ENCODE measurements at places on chromosomes 5 and 9. TPM values are rescaled to one million over a fixed set of nuclear protein-coding genes. Genes with fewer than 3 reads are reported as not detected.

The STK32A gene
- not detected for total RNA-seq

- H3K4me3 ChIP-seq, result peak overlapping the region; percentile 88
- peak overlapping the region; percentile 69 for H3K27ac ChIP-seq
- H3K4me1 ChIP-seq, result peaks cover 11% of the 10 kb centered on the region
- peak; percentile 77 for DNase-seq
Measured at GRCh38 chr9:19464764-19465585, 56.2 kb downstream of the ACER2 start.

The DMRT3 gene
- not detected for total RNA-seq

GRCh38 chr5:176768174-176768970, 42.0 kb upstream of the UNC5A start:
- no peaks in the 10 kb centered on the region for H3K4me1 ChIP-seq
- H3K27ac ChIP-seq, result no peak overlapping the region
- H3K4me3 ChIP-seq, result no peak overlapping the region
- DNase-seq, result no peak
- H3K27me3 ChIP-seq, result peaks cover 25% of the 10 kb centered on the region

- DNase-seq, result no peak
- peaks cover 20% of the 10 kb centered on the region for H3K36me3 ChIP-seq
- H3K27me3 ChIP-seq, result no peaks in the 10 kb centered on the region
- no peak overlapping the region for H3K4me3 ChIP-seq
Measured at GRCh38 chr5:55467862-55468551, 66.8 kb downstream of the PLPP1 start.

DNA sequence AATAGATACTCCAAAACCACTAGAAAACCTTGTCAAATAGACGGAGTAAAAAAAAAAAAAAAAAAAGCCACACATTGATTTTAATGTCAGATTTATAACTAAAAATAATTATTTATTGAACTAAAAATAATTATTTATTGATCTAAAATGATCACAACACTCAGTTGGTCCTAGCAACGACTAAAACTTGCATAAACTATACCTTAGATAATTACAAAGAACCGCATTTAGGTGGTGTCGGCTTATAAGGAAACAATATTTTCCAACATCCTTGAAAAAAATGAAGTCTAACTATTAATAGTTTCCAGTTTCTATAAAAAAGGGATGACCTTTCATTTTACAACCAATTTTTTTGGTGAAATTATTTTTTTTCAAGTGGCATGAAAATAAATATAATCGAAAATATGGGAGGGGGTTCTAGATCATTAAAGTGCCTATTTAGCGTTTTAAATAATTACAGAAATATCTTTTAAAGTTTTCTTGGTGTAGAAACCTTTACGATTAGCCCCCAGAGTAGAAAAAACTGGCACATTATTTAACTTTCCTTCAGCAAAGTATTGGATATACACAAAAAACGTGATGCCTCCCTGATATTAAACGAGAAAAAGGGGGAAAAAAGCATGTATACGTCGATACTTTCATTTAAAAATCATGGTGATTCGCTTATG, 3.7 kb downstream of the ARRDC3 start:
- H3K36me3 ChIP-seq, result peaks cover 69% of the 10 kb centered on the region
- H3K4me1 ChIP-seq, result peaks cover 31% of the 10 kb centered on the region
- H3K27ac ChIP-seq, result peak overlapping the region; percentile 100
- peak overlapping the region; percentile 97 for H3K4me3 ChIP-seq
- no peak for DNase-seq

The DRD1 gene
- not detected for total RNA-seq

DNA sequence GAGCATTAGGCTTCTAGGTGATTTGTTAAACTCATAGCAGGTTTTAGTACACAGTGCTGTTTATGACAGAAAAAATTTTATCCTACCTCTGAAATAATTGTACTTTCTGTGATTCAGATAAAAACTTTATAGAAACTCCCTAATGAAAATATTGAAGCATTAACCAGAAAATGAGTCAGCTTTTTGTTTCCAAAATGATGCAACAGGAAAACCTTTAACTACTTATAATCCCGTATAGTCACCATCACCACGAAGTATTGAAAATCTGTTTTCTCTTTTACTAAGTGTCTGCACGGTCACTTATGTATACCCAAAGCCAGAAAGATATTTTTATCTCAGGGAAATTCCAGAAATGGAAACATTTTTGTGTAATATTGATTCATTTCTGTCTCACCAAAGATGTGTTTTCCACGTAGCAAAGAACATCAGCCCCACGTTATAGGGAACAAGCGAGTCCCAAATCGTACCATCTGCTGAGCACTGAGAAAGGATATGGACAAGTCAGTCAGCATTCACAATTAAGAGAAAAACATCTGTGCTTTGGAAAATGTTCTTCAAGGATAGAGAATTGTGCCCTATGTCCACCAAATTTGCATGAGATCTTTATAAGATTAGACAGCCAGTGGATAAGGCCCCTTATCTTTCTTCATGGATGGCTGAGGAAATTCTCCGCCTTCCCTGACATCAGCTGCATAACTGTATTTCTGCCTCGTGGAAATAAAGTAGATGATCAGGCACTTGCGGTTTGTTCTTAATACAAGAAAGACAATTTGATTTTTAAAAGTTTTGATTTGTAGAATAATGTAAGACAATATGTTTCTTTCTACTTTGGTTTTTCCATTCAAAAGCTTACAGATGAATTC, 41.9 kb downstream of the TNFAIP8 start:
- peaks cover 88% of the 10 kb centered on the region for H3K4me1 ChIP-seq
- H3K36me3 ChIP-seq, result peaks cover 35% of the 10 kb centered on the region
- DNase-seq, result no peak
- H3K27ac ChIP-seq, result peak overlapping the region; percentile 80

DNA sequence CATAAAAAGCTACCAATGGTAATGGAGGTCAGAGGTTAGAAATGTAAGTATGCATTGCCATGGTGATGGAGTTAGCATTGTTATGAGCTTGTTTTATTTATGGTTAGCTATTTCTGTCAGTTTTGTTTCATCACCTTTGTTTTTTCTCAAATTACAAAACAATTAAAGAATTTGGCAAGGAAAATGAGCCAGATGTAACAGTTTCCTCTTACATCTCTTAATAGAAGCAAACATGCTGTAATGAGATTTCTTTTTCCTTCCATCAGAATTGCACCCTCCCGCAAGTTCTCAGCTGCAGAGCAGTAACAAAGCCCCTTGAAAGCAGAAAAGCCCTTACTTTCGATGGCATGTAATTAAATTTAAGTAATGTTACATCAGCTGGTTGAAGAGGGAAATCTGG, 233.0 kb downstream of the SGCD start:
- DNase-seq, result no peak
- H3K4me3 ChIP-seq, result no peak overlapping the region
- no peaks in the 10 kb centered on the region for H3K36me3 ChIP-seq
- no peak overlapping the region for H3K27ac ChIP-seq
- H3K4me1 ChIP-seq, result no peaks in the 10 kb centered on the region

The LCN9 gene
- not detected for total RNA-seq

The SETX gene
- 109 TPM for total RNA-seq

- no peaks in the 10 kb centered on the region for H3K36me3 ChIP-seq
- no peak overlapping the region for H3K27ac ChIP-seq
- H3K4me1 ChIP-seq, result no peaks in the 10 kb centered on the region
- no peak overlapping the region for H3K4me3 ChIP-seq
- no peaks in the 10 kb centered on the region for H3K27me3 ChIP-seq
- no peak for DNase-seq
Measured at GRCh38 chr9:20319641-20320337, 302.5 kb downstream of the MLLT3 start.

- H3K27ac ChIP-seq, result no peak overlapping the region
- no peaks in the 10 kb centered on the region for H3K36me3 ChIP-seq
Measured at GRCh38 chr5:68088302-68088701, 127.3 kb upstream of the PIK3R1 start.

DNA sequence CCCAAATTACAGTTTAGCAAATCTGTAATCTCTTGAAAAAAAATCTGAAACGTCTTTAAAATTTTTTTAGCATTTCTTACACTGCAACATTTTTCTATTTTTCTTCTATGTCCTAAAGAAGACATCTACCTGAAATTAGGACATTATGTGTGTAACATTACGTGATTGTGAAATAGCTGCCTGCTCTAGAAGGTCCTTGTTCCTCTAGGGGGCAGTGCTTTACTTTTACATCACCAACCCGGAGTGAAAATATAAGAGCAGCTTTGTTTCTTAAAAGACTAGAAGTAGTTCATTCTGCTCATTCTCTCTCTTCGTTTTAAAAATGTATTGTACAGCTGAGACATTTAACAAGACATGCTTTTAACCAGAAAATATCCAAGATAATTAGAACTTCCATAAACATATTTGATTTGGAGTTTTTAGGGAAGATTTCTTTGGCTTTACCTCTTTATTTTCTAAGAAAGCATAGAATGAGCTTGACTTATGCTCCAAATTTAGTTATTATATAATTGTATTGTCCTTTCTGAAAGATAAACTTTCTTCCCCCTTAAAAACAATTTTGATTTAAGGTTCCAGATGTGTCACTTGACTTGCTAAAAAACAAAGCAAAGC, 48.1 kb upstream of the RIOK2 start:
- H3K27me3 ChIP-seq, result peaks cover 1% of the 10 kb centered on the region
- H3K4me3 ChIP-seq, result no peak overlapping the region
- no peaks in the 10 kb centered on the region for H3K36me3 ChIP-seq
- DNase-seq, result no peak
- no peak overlapping the region for H3K27ac ChIP-seq

DNA sequence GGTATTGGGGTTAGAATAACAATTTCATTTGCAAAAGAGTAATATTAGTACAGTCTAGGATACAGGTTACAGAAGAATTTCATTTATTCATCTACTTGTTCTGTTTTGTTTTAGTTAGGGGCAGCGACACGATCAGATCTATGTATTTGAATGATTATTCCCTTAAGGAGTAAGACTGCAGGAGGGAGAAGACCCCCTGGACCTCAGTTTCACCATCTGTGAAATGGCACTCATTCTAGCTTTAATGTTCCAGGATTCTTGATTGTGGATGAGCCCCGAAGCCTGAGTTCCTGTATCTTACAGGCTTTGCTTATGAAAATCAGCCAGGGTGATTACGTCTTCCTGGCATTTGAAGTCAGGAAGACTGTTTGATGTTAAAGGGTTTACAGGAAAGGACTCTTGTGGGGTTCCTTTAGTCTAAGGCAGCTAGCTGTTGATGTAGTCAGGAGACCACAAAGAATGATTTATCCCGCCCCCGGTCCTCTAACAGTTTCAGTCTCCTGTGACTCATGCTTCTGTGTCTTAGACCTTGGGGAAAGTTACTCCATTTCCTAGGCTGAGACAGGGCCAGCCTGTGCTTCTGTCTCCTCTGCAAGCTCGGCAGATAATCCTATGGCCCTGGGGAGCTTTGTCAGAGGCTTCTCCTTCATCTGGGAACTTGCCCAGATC, 11.5 kb downstream of the SMIM3 start:
- H3K4me3 ChIP-seq, result no peak overlapping the region
- no peak for DNase-seq
- H3K4me1 ChIP-seq, result peaks cover 7% of the 10 kb centered on the region
- peaks cover 38% of the 10 kb centered on the region for H3K27me3 ChIP-seq

- H3K36me3 ChIP-seq, result no peaks in the 10 kb centered on the region
- H3K4me3 ChIP-seq, result no peak overlapping the region
- no peak for DNase-seq
- H3K4me1 ChIP-seq, result no peaks in the 10 kb centered on the region
- H3K27me3 ChIP-seq, result no peaks in the 10 kb centered on the region
Measured at GRCh38 chr9:9489183-9489582, 1123.6 kb downstream of the PTPRD start.

DNA sequence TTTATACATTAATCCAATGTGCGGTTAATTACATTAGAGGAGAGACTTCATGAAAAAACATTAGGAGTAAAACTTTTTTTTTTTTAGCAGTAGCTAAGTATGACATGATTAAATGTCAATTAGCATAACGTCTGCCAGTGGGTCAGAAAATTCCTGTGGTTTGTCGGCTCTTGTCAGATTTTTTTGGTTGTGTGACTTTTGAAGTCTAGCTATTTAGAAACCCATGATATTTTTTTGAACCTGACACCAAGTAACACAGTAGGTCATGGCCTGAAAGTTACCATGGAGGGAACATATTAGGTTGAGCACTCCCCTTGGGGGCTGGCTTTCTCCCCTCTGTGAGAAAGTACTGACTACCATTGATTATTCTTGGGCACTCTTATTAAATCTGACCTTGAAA, 84.8 kb upstream of the ALDH1A1 start:
- no peak overlapping the region for H3K4me3 ChIP-seq
- no peaks in the 10 kb centered on the region for H3K4me1 ChIP-seq
- H3K27ac ChIP-seq, result no peak overlapping the region
- DNase-seq, result no peak
- peaks cover 2% of the 10 kb centered on the region for H3K27me3 ChIP-seq
- H3K36me3 ChIP-seq, result no peaks in the 10 kb centered on the region

GRCh38 chr5:72034770-72035169, 72.5 kb upstream of the MAP1B start:
- H3K4me1 ChIP-seq, result no peaks in the 10 kb centered on the region
- no peak for DNase-seq
- no peaks in the 10 kb centered on the region for H3K36me3 ChIP-seq
- no peak overlapping the region for H3K27ac ChIP-seq
- H3K4me3 ChIP-seq, result no peak overlapping the region
- H3K27me3 ChIP-seq, result peaks cover 16% of the 10 kb centered on the region

All from activated B cell treated with CpG ODN at 0.5 μM for 24 hours (primary cell).